Esophagus squamous epithelium (tissue), 5 donors: ENCODE measurements at places on chromosomes 5 and 9. TPM values are rescaled to one million over a fixed set of nuclear protein-coding genes. Genes with fewer than 3 reads are reported as not detected.

- DNase-seq, result no peak
Observed at GRCh38 chr5:133846478-133847226, 121.8 kb downstream of the C5orf15 start.

DNA sequence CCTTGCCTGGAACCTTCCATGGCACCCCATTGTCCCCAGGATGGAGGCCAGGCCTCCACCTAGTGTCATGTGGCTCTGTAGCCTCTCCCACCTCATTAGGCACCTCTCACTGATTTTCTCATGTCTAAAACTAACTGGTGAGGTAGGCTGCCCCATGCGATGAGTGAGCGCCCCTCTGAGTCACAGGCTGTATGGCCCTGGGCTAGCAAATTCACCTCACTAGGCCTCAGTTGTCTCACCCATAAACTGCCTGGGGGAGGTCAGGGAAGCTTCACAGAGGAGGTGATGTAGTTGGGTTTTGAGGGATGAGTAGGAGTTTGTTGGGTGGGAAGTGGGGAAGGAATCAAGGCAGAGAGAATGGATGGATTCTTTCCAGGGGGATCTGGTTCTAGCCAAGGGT, 8.8 kb downstream of the RXRA start:
- no peak for DNase-seq

The DMRT3 gene
- total RNA-seq, result not detected

GRCh38 chr9:137286975-137287383, 9.5 kb downstream of the TOR4A start:
- DNase-seq, result no peak

GRCh38 chr5:166363087-166363760, 1928.2 kb upstream of the WWC1 start:
- DNase-seq, result no peak

DNA sequence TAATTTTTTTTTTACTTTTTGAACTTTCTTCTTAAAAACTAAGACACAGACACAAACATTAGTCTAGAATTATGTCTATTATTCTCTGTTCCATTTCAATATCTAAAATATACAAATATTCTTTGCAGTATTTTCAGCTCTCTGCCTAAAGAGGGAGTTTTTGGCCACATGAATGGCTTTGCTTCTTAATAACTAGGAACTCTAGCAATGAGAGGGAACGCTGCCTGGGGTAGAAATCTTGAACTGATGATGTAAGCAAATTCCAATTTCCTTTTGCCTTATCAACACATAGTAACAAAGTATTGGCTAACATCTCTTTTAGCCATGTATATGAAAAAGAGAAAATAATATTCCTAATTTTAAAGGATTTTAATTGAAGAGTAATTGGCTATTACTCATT, 51.9 kb downstream of the SLC25A46 start:
- DNase-seq, result no peak
